ENCODE measurements at places on chromosomes 1 and 21.

- no peak for DNase-seq
These were observed 28.2 kb upstream of the DOCK7 start for GRCh38 chr1:62716397-62716796.

DNA sequence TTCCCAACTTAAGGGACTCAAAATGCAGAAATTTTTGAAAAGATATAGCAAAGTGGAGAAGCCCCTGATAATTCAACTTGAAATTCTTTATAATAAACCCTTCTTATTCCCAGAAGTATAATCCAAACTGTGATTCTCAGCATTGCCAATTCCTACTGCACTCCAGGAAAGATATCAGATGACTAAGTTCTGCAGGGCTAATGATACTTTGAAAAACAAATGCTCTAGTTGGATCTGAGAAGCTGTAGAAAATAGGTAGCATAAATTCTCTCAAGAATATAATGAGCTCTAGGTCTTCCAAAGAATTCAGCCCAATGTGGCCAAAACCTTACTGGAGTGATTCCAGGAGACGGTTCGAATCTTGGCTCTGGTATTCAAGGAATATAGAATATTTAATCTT, 294.0 kb upstream of the PTBP2 start:
- DNase-seq, result no peak

DNA sequence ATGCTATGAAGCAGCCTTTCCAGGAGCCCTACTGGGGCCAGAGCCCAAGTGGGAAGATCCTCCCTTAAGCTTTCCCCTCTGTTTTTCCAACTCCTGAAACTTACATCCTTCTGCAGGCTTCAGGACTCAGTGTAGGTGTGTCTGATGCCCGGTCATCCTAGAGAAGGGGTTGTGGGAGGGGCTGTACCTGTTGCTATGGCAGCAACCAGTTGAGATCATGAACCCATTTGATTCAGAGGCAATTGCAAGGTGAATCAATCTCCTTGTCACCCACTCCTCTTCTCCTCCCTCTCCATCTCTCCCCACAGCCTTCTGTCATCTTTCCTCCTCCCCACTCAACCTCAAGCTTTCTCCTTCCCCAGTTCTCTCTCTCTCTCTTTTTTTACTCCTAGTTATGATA, 151.8 kb downstream of the CACNA1E start:
- no peak for DNase-seq

- no peak for DNase-seq
These were observed 67.2 kb downstream of the SLC35A3 start for GRCh38 chr1:100036718-100037655.

GRCh38 chr1:8478566-8478965, 160.7 kb downstream of the SLC45A1 start:
- DNase-seq, result no peak

GRCh38 chr1:220137019-220137786, 43.3 kb downstream of the IARS2 start:
- no peak for DNase-seq

GRCh38 chr1:31111290-31111951, 45.9 kb upstream of the PUM1 start:
- no peak for DNase-seq

DNA sequence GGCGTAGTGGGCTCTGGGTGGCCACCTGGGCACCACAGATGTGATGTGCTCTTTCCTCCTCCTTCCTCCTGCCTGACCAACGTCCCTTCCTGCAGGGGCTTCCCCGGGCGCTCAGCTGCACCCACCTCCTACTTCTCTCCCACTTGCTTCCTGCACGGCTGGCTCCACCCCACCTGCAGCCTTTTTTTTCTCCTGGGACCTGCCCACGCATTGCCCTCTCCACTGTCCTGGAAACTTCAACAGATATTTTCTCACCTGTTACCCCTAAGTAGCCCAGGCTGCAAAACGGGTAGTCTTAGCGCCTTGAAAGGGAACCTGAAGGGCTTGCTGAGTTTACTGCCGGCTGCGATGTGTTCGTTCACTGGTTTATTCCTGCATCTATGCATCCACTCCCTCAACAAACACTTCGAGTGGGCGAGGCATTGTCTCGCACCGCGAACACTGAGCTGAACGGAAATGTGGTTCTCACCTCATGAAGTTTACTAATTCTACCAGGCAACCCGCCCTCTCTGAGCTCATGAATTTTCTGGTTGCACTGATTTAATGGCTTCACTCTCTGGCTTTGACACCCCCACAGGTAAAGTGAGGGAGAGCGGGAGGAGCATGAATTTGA, 23.6 kb downstream of the ZBTB18 start:
- DNase-seq, result peak; percentile 53

GRCh38 chr1:218587900-218588299, 242.8 kb downstream of the TGFB2 start:
- DNase-seq, result no peak

DNA sequence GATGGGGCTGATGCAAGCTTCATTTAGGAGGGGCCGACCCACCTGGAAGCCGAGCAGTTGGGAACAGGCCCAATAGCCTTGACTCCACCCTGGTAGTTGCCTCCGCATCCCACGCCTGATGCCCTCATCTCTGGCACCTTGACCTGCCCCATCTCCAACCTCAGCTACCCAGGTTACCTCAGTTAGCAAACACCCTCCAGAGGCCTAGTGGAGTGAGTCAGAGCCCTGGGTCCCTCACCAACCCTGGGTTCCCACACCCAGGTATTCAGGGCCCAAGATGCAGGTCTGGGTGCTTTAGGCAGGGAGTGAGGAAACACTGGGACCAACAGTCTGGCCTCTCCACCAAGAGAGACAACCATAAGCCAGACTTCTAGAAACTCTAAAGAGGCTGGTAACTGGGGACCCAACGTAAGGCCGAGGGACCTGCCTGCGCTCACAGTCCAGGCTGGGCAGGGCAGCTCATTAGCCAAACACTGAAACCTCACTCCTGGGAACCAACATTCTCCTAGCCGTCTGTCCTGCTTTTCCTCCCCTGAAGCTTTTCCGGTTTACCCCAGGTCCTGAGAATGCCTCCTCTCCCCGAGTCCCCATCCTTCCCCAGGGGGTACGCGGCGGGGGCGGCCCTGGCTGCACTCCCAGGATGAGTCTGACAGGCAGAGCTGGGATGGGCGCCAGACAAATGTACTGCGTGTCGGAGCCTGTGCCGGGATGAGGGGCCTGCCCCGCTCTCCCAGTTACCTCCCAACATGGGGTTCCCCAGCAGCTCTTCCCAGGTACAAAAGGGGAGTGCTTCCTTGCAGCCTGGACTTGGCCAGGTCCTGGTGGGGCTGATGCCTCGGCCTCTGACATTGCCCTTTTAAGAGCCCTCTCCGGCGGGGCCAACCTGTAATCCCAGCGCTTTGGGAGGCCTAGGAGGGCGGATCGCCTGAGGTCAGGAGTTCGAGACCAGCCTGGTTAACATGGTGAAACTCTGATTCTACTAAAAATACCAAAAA, 8.9 kb upstream of the CELSR2 start:
- DNase-seq, result peak; percentile 47

DNA sequence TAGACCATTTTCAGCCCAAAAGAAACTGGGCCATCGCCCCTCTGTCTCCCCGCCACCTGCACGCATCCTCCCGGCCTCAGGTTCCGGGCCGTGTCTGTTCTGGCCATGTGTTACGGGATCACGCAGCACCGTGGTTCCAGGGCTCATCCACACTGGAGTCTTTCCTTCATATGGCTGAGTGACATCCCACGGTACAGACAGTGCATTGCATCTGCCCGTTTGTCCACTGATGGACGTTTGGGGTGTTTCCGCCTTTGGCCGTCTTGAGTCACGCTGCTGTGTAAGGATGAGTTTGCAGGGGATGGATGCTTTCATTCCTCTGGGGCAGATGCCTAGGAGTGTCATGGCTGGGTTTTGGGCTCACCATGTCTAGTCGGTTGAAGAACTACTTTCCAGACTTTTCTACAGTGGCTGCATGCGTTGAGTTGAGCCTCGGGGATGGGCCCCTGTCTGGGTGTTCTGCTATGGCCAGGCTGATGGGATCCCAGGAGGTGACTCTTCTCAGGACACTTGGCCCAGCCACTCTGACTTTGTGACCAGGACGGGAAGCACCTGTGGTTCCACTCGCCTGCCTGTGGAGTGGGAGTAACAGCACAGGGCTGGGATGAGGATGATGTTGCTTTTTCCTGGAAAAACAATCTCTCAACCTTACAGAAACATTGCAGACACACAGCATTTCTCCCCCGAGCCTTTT, 16.8 kb downstream of the RRP1 start:
- no peak for DNase-seq

Data from stimulated activated CD8-positive, alpha-beta memory T cell treated with anti-CD3 and anti-CD28 coated beads, Interleukin-4, amount 100 ng/mL, for 48 hours (primary cell).